ENCODE measurements at places on chromosomes 6 and 20. TPM values are rescaled to one million over a fixed set of nuclear protein-coding genes. Genes with fewer than 3 reads are reported as not detected.

- DNase-seq = no peak
- H3K27ac ChIP-seq = no peak overlapping the region
- H3K36me3 ChIP-seq = no peaks in the 10 kb centered on the region
- H3K27me3 ChIP-seq = peaks cover 75% of the 10 kb centered on the region
These were observed 9.3 kb upstream of the EEF1A2 start for GRCh38 chr20:63508072-63508768.

DNA sequence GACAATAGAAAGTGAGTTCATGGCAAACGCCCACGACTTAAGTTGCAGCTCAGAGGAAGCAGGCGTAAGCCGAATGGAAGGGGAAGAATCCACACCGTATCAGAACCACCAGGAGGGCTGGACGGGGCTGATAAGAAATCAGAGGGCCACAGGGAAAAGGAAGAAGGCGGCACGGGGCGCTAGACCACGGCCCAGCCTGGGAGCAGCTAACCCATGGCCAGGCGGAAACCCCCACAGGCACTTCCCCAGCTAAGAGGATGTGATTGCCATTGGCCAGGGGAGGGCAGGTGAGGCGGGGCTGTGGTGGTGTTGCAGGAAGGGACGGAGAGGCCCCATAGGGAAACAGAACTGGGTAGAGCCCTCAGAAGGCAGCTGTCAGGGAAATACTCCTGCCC is 174.0 kb upstream of the AFDN start:
- DNase-seq = no peak
- H3K27me3 ChIP-seq = no peaks in the 10 kb centered on the region
- no peaks in the 10 kb centered on the region for H3K36me3 ChIP-seq
- no peak overlapping the region for H3K27ac ChIP-seq
- H3K4me1 ChIP-seq = no peaks in the 10 kb centered on the region

DNA sequence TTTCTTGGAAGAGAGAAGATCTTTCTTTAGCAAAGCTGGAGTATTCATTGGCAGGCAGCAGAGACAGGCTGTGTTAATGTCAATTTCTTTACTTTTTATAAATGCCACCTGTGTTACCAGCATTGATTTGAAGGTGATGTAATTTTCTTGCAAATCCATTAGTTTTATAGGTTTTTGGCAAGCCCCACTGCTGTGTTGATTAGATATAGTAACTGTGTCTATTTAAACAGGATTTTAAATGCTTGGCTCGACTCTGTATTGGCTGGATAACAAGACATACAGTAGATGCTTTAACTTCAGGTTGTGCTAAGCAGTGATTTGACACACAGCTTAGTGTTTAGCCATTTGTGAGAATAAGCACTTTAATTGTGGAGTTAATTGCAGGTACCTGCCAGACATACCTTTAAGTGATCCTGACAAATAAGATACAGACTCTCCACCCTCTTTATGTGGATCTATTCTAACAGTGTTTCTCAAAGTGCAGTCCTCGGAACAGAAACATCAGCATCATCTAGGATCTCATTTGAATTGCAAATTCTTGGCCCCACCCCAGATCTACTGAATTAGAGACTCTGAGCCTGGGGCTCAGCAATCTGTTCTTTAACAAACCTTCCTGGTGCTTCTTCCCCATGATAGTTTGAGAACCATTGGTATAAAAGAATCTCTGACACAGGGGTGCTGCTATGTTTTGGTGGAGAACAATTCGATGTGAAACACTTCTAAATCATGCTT is 397.5 kb downstream of the HDGFL1 start:
- H3K36me3 ChIP-seq = no peaks in the 10 kb centered on the region
- DNase-seq = no peak
- H3K4me3 ChIP-seq = no peak overlapping the region

DNA sequence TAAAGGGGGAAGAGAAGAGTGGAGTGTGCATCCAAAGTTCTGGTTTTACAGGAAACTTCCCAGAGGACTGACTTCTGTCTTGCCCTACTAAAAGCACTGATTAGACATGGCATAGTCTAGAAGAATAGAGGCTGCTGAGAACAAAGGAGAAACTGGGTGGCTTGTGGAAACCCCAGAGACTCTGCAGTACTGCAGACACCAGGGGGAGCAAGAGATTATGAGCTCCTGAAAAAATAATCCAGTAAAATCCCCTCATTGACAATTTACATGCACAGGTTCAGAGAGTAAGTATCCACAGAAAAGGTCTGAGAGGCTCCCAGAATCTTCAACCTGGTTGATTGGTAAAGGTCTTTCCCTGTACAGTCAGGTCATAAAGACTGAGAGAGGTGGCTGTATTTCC is 48.7 kb upstream of the CLVS2 start:
- H3K27ac ChIP-seq = no peak overlapping the region
- H3K36me3 ChIP-seq = no peaks in the 10 kb centered on the region
- no peak for DNase-seq
- no peaks in the 10 kb centered on the region for H3K27me3 ChIP-seq
- no peaks in the 10 kb centered on the region for H3K4me1 ChIP-seq

GRCh38 chr6:33199687-33200218 is 712 bp downstream of the RXRB start:
- DNase-seq = peak; percentile 86
- peak overlapping the region; percentile 76 for H3K4me3 ChIP-seq
- no peaks in the 10 kb centered on the region for H3K27me3 ChIP-seq

DNA sequence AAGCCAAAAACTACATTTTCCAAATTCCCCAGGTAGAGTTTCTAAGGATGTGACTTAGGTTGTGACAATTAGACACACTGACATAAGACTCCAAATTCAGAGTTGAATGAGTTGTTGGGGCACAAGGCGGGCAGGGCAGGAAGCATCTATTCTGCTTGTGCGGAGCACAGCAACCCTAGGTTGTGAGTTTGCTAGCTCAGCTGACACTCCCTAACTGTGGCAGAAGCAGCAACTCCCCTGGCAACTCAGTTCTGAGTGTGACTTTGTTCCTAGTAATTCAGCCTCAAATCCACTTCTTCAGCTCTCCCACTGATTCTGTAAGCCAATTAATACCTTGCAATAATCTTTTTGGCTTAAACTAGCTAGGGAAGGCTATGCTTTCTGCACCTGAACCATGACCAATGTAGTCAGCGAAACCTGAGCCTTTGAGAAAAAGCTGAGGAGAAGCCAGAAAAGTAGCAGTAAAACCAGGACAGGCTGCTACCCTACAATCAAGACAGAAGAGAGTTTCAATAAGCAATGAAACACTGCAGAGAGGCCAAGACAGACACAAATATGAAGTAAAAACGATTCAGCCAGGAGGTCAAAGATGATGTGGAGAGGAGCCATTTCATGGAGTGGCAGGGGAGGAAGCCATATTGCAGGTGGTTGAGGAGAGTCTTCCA is 30.0 kb upstream of the PAQR8 start:
- H3K4me3 ChIP-seq = no peak overlapping the region
- H3K36me3 ChIP-seq = no peaks in the 10 kb centered on the region
- no peak for DNase-seq
- H3K27me3 ChIP-seq = no peaks in the 10 kb centered on the region

DNA sequence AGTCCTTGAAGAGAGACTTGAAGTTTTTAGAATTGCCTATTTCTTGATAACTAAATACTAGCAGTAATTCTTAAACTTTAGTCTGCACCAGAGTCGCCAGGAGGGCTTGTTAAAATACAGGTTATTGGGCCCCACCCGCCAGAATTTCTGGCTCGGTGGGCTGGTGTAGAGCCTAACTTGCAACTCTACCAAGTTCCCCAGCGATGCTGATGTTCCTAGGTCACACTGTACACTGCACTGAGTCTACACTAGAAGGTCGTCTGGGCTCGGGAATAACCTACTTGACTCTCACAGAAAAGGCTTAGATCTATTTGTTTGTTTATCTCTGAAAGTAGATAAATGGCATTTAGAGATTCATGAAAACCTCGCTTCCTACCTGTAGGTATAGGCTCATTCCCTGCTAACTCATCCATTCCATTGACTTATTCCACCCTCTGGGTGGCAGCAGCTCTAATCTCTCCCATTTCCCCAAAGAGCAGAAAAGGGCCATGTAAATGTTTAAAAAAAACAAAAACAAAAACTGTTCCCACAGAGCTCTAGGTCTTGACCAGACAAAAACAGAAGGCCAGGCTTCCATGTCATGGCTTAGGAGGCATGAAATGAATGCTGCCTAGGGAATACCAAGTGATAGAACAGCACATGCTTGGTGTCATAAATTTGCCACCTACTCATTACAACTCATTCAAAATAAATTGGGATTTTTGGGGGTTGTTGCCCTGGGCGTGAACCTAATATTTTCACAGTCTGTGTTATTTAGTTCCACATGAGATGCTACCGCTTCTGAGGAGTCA is 292.1 kb downstream of the ADGB start:
- no peak for DNase-seq
- no peak overlapping the region for H3K27ac ChIP-seq
- no peak overlapping the region for H3K4me3 ChIP-seq
- H3K4me1 ChIP-seq = peaks cover 7% of the 10 kb centered on the region

DNA sequence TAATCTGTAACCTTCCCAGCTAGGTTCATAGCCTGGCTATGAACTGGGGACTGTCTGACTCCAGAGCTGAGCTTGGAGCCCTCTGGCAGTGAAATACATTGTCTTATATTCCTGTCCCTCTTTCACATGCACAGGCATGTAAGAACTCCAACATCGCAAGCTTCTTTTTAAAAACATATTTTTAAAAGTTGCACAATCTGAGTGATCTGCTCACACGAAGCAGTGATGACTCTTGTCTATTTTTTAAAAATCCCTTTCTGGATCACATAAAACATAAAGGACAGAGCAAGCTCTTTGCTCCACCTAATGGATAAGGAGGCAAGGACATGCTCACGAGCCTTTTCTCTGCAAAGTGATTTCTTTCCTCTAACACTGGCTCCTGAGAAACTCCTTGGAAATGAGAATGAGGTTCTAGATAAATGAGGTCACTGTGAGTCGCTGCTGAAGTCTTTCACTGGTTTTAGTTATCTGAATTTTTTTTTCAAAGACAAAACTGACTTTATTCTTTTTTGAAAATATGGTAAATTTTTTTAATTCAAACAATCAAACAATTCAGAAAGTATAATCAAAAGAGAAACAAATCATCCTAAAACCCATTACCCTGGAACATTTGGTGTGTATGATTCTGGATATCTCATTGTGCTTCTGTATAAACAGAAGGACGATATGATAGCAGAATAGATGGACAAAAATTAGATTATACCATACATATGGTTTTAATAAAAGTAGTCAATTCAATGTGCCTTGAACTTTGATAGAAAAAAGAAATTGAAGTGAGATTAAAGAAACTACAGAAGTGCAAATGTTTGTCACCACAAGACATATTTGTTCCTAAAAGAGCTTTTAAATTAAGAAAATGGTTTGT is 30.8 kb downstream of the IL20RA start:
- no peaks in the 10 kb centered on the region for H3K27me3 ChIP-seq
- H3K4me3 ChIP-seq = no peak overlapping the region
- no peaks in the 10 kb centered on the region for H3K4me1 ChIP-seq
- H3K36me3 ChIP-seq = no peaks in the 10 kb centered on the region
- no peak for DNase-seq
- no peak overlapping the region for H3K27ac ChIP-seq

GRCh38 chr20:57663681-57664451 is 43.6 kb upstream of the ZBP1 start:
- no peaks in the 10 kb centered on the region for H3K27me3 ChIP-seq
- DNase-seq = peak; percentile 5
- H3K4me3 ChIP-seq = no peak overlapping the region
- no peaks in the 10 kb centered on the region for H3K36me3 ChIP-seq
- H3K27ac ChIP-seq = no peak overlapping the region
- H3K4me1 ChIP-seq = peaks cover 9% of the 10 kb centered on the region

- no peaks in the 10 kb centered on the region for H3K27me3 ChIP-seq
- no peaks in the 10 kb centered on the region for H3K4me1 ChIP-seq
- no peaks in the 10 kb centered on the region for H3K36me3 ChIP-seq
These were observed 68.8 kb upstream of the THEMIS start for GRCh38 chr6:127969701-127970100.

DNA sequence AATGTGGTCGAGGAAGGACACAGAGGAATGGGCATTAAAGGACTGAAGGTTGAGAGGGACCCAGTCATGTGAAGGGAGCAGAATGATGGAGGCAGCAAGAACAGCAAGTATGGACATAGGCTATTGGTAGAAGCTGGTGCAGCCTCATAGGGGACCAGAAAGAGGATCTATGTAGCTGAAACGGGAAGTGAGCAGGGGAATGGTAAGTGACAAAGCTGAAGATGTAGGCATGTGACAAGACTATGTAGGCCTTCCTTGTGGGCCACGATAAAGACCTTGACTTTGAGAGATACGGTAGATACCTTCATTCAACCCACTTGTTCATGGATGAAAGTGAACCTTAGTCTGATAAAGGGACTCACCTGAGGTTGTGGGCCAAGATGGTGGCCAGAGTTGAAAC is 3.5 kb downstream of the CTNNBL1 start:
- no peaks in the 10 kb centered on the region for H3K36me3 ChIP-seq
- H3K27me3 ChIP-seq = no peaks in the 10 kb centered on the region
- H3K4me1 ChIP-seq = peaks cover 6% of the 10 kb centered on the region
- no peak overlapping the region for H3K4me3 ChIP-seq
- H3K27ac ChIP-seq = no peak overlapping the region

GRCh38 chr6:94501516-94501915 is 1075.8 kb upstream of the MANEA start:
- no peak for DNase-seq
- H3K27me3 ChIP-seq = no peaks in the 10 kb centered on the region
- H3K4me3 ChIP-seq = no peak overlapping the region
- no peak overlapping the region for H3K27ac ChIP-seq
- H3K36me3 ChIP-seq = no peaks in the 10 kb centered on the region
- H3K4me1 ChIP-seq = no peaks in the 10 kb centered on the region

- H3K4me3 ChIP-seq = no peak overlapping the region
- DNase-seq = no peak
- H3K4me1 ChIP-seq = peaks cover 37% of the 10 kb centered on the region
- H3K36me3 ChIP-seq = no peaks in the 10 kb centered on the region
- no peaks in the 10 kb centered on the region for H3K27me3 ChIP-seq
These were observed 53.0 kb upstream of the MLIP start for GRCh38 chr6:54058236-54058635.

DNA sequence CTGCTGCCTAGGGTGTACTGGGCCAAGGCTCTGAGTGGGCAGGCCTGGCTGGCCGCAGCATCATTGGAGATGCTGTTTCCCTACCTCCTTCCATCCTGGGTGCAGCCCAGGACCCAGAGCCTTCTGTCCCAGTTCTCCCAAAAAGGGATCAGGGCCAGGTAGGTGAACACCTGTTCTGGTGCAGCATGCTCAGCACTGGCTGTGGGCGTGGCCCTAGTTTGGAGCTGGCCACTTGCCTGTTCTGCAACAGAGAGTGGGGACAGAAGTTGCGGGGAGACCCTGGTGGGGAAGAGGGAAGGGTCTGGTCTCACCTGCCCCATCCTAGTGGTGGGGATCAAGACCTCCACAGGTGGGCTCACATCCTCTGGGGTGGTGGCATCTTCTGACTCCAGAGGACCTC is 1.4 kb upstream of the ARMC12 start:
- H3K4me3 ChIP-seq = no peak overlapping the region
- H3K4me1 ChIP-seq = peaks cover 69% of the 10 kb centered on the region
- no peak overlapping the region for H3K27ac ChIP-seq
- no peaks in the 10 kb centered on the region for H3K36me3 ChIP-seq

GRCh38 chr6:111482188-111482958 is 645 bp downstream of the REV3L start:
- H3K27ac ChIP-seq = peak overlapping the region; percentile 98
- DNase-seq = peak; percentile 57
- H3K36me3 ChIP-seq = no peaks in the 10 kb centered on the region
- no peaks in the 10 kb centered on the region for H3K27me3 ChIP-seq
- peaks cover 10% of the 10 kb centered on the region for H3K4me1 ChIP-seq
- peak overlapping the region; percentile 81 for H3K4me3 ChIP-seq

Gene DLK2
- 1.1 TPM for total RNA-seq

Gene COX7A2
- total RNA-seq = 381 TPM

Gene GSTA4
- total RNA-seq = 1.5 TPM

Gene SRMS
- total RNA-seq = 0.79 TPM

Gene MAK
- not detected for total RNA-seq

Gene BPIFB2
- not detected for total RNA-seq

Gene SLC16A10
- 3.2 TPM for total RNA-seq

Gene SH3BGRL2
- total RNA-seq = 101 TPM

Gene CGA
- not detected for total RNA-seq
